ENCODE measurements at places on chromosomes 1 and 21. TPM values are rescaled to one million over a fixed set of nuclear protein-coding genes. Genes with fewer than 3 reads are reported as not detected.

FMOD gene
- total RNA-seq = not detected

LYPD8 gene
- not detected for total RNA-seq

PLA2G2A gene
- not detected for total RNA-seq

C1orf159 gene
- 9.0 TPM for total RNA-seq

KLHDC8A gene
- 0.79 TPM for total RNA-seq

FAM151A gene
- 0.32 TPM for total RNA-seq

SRSF11 gene
- 59.1 TPM for total RNA-seq

CCDC27 gene
- total RNA-seq = not detected

SMG5 gene
- total RNA-seq = 46.0 TPM

C1orf167 gene
- total RNA-seq = not detected

SRRM1 gene
- 37.8 TPM for total RNA-seq

NFASC gene
- total RNA-seq = 1.5 TPM

C2CD4D gene
- total RNA-seq = not detected

PDE9A gene
- total RNA-seq = 1.3 TPM

C1orf146 gene
- not detected for total RNA-seq

MIGA1 gene
- 5.0 TPM for total RNA-seq

HTR1D gene
- total RNA-seq = 14.8 TPM

TMCO4 gene
- 7.4 TPM for total RNA-seq

OR10J1 gene
- not detected for total RNA-seq

CDK11B gene
- total RNA-seq = 24.2 TPM

WASF2 gene
- total RNA-seq = 53.3 TPM

PLPP3 gene
- total RNA-seq = 30.4 TPM

GREM2 gene
- 0.14 TPM for total RNA-seq

ARMH1 gene
- 0.38 TPM for total RNA-seq

ZNF683 gene
- total RNA-seq = not detected

PRAMEF17 gene
- total RNA-seq = not detected

NEK7 gene
- total RNA-seq = 10.8 TPM

TSPAN2 gene
- total RNA-seq = 1.3 TPM

MXRA8 gene
- total RNA-seq = 0.44 TPM

NBPF11 gene
- 4.2 TPM for total RNA-seq

CTNNBIP1 gene
- total RNA-seq = 7.8 TPM

ETV3L gene
- not detected for total RNA-seq

VCAM1 gene
- total RNA-seq = 0.09 TPM

C1orf87 gene
- not detected for total RNA-seq

CAPN8 gene
- total RNA-seq = 1.6 TPM

ELK4 gene
- total RNA-seq = 6.7 TPM

REN gene
- not detected for total RNA-seq

GJB3 gene
- 15.0 TPM for total RNA-seq

DNAI4 gene
- 0.51 TPM for total RNA-seq

STIL gene
- total RNA-seq = 10.6 TPM

TDRD10 gene
- not detected for total RNA-seq

C1orf210 gene
- total RNA-seq = not detected

PMVK gene
- total RNA-seq = 46.1 TPM

RGS4 gene
- not detected for total RNA-seq

DVL1 gene
- total RNA-seq = 77.6 TPM

PTGER3 gene
- total RNA-seq = not detected

DFFB gene
- total RNA-seq = 2.4 TPM

ATP13A2 gene
- 27.1 TPM for total RNA-seq

FCMR gene
- 5.2 TPM for total RNA-seq

SELL gene
- total RNA-seq = 0.24 TPM

GJA4 gene
- not detected for total RNA-seq

ZMYND12 gene
- 0.41 TPM for total RNA-seq

FAM177B gene
- total RNA-seq = not detected

KCNJ9 gene
- total RNA-seq = not detected

SPRR4 gene
- not detected for total RNA-seq

FAM163A gene
- not detected for total RNA-seq

Data from A549 treated with Mapracorat at 1 μM for 4 hours (cell line).